ENCODE measurements at places on chromosomes 2 and 18.
A peak's percentile ranks its signal among the peaks of the same experiment; 100 is the strongest.

GRCh38 chr2:9077691-9078090 lies 74.2 kb upstream of the MBOAT2 start:
- no peak for DNase-seq

GRCh38 chr2:50118905-50119702 lies 912.8 kb downstream of the NRXN1 start:
- no peak for DNase-seq

GRCh38 chr18:9827793-9828505 lies 57.8 kb upstream of the TXNDC2 start:
- peak; percentile 2 for DNase-seq

DNA sequence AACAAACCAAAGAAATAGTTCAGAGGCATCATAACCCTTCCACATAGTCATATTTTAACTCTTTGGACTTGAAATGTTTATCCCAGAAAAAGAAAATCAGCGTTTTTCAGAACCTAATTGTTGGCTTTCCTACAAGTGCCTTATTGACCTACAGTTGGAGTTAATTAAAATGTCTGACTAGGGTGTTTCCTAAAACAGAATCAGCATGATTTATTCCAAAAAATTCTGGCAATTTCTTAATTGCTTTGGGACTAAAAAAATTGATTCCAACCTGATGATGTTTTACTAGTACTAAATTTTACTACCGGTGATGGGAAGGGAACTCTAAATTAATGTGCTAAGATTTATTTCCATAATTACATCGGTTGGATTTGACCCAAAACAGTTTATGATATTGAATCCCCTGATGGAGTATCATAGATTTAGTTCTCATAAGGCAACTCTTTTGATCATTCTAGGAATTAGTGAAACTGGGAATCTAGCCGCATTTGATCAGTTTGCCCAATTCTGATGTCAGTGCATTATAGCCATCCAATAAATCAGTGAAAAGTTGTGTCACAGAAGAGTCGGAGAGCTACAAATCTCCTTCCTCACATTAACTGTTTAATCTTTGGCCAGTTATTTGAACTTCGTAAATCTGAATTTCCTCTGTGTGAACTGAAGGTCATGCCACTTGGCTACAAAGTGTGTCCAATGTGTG lies 134.3 kb upstream of the DSEL start:
- no peak for DNase-seq

DNA sequence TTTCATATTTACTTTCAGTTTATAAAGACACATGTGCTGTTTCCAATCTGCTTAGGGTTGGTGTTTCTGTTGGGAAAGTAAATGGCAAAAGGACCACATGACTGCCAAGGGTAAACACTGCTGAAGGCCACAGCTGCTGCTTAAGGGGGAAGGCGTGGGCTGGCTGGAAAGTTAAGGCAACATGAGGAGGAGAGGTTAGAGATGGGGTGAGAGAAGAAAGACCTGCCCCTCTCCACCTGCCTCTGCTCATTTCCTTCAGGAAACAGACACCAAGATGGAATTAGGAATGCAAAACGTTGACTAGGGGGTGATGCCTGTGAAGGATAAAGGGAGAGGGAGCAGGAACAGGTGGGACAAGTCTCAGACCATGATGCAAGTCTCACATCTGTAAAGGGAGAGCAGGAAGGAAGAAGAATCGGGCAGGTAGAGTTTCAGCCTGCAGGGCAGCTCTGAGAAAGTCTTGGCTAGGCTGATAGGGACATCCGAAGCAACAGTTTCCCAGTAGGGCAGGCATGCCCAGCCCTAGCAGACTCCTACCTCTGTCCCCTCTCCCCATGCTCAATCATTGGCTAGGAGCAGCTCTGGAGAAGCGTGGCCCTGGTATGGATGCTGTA lies 86.0 kb downstream of the CDC42EP3 start:
- DNase-seq: peak; percentile 30

DNA sequence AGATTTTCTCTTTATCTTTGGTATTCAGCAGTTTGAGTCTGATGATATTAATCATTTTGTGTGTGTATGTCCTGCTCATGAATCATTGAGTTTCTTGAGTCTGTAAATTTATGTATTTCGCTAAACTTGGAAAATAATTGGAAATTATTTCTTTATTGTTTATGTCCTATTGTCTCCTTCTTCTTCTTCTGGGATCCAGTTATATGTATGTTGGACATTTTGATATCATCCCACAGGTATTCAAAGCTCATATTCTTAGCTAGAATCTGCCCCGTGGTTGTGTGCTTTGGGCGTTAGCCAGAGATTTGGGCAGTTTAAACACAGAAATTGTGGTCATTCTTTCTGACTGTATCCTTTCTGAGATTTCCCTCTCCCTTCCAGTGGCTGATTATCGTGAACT lies 243.0 kb upstream of the SPRED2 start:
- DNase-seq: no peak

- no peak for DNase-seq
These were observed 305.9 kb downstream of the HRH4 start for GRCh38 chr18:24766376-24766775.
